ENCODE measurements at places on chromosomes 5 and 9. TPM values are rescaled to one million over a fixed set of nuclear protein-coding genes. Genes with fewer than 3 reads are reported as not detected.

- no peak for DNase-seq
These were observed 22.8 kb downstream of the LMNB1 start for GRCh38 chr5:126799780-126800179.

The ZDHHC11B gene
- total RNA-seq, result 5.5 TPM

- DNase-seq, result no peak
These were observed 31.3 kb upstream of the STRBP start for GRCh38 chr9:123299558-123300126.

The GABRA1 gene
- not detected for total RNA-seq

The UAP1L1 gene
- total RNA-seq, result 12.8 TPM

GRCh38 chr9:37167456-37168047 lies 47.2 kb downstream of the ZCCHC7 start:
- no peak for DNase-seq

DNA sequence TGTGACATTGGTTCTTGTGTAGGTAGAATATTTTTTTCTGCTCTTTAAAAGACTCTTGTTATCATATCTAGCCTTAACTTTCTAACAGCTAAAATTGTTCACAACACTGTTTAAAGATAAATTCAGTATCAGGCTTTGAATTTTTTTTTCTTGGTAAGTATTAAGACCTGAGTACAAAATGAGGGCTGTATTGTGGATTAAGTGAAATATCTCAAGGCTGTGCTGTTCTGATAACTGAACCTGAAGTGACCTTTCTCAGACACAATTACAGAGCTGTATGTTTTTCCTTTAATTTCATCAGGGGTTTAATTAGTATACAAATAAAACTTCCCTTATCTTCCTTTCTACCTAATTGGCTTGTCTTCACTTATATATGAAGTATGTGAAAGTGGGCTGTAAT lies 290.5 kb downstream of the CCDC171 start:
- DNase-seq, result no peak

- DNase-seq, result no peak
These were observed 222.4 kb downstream of the TSSK1B start for GRCh38 chr5:113212244-113212920.

The C9orf50 gene
- not detected for total RNA-seq

DNA sequence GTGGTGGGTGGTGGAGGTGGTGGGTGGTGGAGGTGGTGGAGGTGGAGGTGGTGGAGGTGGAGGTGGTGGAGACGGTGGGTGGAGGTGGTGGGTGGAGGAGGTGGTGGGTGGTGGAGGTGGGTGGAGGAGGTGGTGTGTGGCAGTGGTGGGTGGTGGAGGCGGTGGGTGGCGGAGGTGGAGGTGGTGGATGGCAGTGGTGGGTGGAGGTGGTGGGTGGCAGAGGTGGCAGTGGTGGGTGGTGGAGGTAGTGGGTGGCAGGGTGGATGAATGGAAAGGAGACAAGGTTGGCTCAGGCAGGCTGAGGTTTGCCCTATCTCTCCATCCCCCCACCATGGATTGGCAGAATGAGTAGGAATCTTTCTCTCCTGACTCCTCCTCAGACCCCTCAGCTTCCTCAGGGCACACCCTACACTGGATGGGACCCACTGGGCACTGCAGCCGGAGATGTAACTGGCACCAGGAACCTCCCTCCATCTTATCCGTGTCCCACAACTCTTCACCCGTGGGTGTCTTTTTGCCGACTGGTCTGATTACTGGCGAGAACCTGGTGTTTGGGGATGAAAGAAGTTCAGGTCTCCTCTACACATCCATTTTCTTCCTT lies 166.3 kb downstream of the C9orf50 start:
- no peak for DNase-seq

DNA sequence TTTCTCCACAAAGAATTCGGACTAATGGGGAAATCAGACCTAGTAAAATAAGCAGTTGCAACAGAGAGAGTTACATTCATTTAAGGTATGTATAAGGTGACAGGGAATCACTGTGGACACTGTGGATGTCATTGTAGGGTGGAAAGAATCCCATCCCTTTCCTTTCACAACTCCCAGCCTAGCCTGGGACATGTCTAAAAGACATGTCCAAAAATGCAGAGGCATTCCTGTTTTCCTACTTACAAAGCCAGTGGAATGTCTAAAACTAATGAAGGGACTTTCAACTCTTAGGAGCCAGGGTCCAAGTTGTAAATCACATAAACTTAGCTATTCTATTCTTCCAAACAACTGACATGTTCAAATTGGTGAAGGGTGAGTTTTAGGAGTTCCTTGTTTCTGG lies 511.0 kb downstream of the PRELID2 start:
- DNase-seq, result no peak

DNA sequence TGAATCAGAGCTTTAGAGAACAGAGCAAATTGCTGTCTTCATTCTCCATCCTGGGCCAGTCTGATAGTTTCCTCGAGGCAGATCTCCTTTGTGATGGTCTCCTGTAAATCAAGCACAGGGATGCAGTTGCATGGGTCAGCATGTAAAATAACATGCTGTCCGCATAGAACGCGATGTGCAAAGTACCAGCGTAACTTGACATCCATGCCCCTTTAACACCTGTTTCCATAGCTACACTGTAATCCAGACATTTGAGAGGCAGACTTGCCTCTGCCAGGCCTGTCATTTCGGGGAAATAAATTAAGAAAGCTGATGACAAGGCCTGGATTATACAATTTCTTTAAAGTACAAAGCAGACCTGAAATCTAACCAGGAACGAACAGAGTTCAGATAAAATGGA lies 413.5 kb downstream of the TLE4 start:
- no peak for DNase-seq

DNA sequence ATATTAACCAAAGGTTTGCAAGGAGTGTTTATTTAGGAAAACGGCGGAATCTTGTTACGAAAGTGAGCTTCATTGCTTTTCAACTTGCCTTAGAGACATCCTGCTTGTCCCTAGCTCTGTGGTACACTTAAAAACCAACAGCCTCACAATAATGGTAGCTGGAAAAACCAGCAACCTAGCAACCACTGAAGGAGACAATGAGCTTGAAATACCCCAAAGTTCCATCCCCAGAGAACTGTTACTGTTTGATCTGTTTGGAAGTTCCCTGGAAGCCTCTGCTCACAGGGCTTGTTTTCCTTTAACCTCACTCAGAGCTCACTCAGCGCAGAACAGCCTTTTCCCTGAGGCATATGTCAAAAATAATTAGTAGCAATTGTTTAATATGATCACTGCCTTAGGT lies 43.2 kb downstream of the SH3TC2 start:
- DNase-seq, result no peak

GRCh38 chr5:159021136-159021900 lies 78.4 kb downstream of the EBF1 start:
- DNase-seq, result no peak

DNA sequence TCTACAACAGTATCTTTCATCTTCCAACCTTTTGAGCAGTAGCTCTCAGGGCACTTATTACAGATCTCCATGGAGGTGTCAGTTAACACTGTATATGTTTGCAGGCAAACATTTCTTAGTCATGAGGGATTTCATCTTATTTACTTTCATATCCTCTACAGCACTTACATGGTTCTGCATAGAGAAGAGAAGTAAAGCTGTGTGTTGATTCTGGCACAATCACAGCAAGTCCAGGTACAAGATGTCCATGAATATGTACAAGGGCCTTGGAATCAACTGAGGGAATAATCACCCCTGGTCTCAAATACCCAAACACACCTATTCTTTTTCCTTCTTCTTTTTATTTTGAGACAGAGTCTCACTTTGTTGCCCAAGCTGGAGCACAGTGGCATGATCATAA lies 142.0 kb upstream of the TRPM3 start:
- no peak for DNase-seq

The RMRP gene
- total RNA-seq, result 3,200 TPM

- no peak for DNase-seq
These were observed 38.9 kb downstream of the TPPP start for GRCh38 chr5:654071-654778.

DNA sequence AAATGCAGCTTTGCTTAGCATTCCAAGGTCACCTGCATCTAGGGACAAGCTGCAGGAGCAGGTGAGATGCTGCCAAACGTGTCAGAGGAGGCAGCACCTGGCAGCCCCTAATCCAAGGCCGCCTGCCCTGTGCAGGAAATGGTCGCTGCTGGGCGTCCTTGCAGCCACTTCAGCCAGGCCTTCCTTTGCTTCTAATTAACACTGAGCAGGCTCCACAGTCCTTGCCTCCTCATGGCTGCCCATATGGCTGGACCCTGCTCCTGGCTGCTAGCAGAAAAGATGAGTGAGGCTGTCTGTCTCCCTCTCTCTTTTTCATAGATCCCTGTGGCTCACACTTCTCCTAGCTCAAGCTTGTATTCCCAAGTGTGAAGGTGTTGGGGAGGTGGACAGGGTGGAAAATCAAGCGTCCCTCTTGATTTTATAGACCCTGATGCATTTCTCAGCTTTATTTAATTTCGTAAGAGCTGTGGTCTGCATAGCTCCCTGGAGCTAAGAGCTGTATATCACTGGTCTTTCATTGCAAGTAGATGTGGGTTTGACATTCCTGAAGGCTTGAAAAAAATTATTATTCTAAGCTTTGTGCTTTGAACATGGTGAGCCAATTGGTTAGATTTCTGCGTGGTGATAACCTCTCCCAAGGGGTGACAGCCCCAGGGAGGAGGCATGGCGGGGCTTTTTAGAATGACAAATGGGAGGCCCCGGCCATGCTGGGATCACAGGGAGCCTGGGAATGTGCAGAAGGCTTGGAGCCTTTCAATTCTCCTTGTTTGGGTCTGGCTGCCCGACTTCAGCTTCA lies 193.8 kb downstream of the SLIT3 start:
- DNase-seq, result no peak

GRCh38 chr9:133713150-133713959 lies 24.8 kb downstream of the SARDH start:
- no peak for DNase-seq

GRCh38 chr5:172383191-172383802 lies 71.0 kb downstream of the SH3PXD2B start:
- DNase-seq, result no peak

- DNase-seq, result no peak
These were observed 24.0 kb upstream of the ADAM19 start for GRCh38 chr5:157599565-157599964.

GRCh38 chr5:77316871-77317661 lies 106.6 kb downstream of the PDE8B start:
- DNase-seq, result no peak

Measured in omental fat pad (tissue), 4 donors.